ENCODE measurements at places on chromosomes 1 and 21.

DNA sequence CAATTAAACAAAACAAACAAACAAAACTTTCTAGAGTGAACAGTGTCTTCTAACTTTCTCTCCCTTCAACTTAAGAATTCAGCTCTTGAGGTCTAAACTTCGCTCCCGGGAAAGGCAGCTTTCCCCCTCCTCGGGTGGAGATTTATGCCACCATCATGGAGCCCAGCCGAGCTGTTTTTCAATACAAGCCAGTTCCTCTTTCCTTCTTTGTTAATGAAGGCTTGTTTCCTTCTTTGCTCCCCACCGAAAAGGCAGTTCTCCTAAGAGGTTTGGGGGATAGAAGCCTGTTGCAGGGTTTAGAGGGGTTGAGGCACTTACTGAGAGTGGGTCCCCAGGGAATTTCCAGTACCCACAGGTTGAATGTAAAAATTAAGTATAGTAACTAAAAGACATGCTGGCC lies 26.5 kb downstream of the OLIG1 start:
- DNase-seq: no peak

DNA sequence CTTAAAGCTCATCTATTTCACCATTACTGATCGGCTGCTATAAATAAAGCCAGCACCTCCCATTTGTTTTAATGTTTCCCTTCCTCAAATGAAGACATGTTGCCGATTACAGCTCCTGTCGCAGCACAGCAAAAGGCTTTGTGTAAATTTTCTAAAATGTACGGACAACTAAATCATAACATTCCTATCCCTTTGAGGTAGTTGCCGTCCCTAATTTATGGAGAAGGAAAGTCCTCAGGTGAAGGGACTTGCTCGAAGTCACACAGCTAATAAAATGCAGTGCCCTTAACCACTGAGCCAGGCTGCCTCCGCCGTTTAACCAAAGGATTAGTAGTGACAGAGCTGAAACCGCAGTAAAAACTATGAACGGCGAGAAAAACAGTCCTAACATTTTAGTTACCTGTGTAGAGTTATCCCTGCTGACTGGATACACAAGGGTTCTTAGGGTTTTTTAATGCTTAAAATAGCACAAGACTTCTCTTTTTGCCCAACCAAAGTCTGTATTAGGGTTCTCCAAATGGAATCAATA lies 871 bp downstream of the PINK1 start:
- no peak for DNase-seq

DNA sequence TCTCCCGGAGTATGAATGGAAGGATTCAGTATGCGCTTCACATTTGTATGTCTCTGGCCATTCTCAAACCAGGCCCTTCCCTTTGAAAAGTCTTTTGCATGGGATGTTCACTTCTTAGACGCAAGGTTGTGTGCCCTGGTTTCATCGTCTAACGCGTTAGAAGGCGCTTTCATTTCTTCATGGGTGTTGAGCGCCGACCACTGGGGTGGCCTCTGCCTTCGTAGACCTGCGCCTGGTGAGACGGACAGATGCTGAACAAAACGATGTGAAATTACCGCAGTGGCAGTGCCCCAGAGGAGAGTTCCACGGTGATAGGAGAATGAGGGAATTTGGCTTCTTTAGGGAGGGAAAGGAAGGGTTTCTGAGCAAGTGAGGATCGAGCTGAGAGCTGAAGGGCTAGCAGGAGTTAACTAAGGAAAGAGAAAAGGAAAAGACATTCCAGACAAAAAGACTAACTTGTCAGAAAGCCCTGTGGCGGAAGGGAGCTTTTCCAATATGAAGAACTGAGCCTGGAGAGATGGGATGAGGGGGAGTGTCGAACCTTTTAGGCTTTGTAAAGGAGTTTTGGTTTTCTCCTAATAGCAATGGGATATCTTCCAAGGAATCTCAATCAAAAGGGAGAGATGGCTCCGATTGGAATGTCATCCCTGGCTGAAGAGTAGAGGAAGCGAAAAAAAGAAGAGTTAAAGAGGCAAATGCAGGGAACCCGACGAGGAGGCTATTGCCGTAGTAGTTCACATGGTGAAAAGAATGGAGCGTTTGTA lies 951 bp downstream of the GGPS1 start:
- peak; percentile 50 for DNase-seq

DNA sequence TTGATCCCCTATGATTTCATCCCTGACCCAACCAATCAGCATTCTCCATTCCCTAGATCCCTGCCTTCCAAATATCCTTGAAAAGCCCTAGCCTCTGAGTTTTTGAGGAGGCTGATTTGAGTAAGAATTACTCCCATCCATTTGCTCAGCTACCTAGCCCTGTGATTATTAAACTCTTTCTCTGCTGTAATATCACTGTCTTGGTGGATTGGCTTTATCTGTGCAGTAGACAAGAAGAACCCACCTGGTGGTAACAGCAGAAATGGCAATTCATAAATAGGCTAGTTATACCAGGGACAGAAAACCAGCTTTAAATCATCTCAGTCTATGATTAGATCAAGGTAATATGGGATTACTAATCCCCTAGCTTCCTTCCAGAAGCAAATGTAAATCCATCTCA lies 13.0 kb downstream of the IL20 start:
- no peak for DNase-seq

- DNase-seq: no peak
Measured at GRCh38 chr1:49541096-49541752, 482.5 kb downstream of the AGBL4 start.

All from A549 (cell line).